ENCODE measurements at places on chromosomes 16 and 17. TPM values are rescaled to one million over a fixed set of nuclear protein-coding genes. Genes with fewer than 3 reads are reported as not detected.

DNA sequence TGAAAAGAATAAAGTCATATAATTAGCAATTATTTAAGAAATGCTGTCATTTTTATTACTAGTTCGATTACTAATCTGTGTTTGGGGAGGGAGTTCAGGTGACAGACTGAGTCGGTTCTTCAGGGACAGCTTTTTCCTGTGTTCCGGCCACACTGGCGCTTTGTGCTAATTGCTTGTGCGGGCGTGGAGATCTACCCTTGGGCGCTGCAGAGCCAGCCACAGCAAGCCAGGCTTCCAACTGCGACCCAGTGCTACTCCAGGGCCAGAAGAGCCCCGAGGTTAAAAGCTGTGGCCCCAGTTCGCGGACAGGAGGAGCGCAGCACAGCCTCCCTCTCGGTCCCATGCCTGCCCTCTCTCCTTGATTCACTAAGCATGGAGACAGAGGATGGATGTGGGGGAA, 6.5 kb upstream of the OR2C1 start:
- no peaks in the 10 kb centered on the region for H3K36me3 ChIP-seq
- no peaks in the 10 kb centered on the region for H3K4me1 ChIP-seq
- H3K27ac ChIP-seq, result no peak overlapping the region
- H3K4me3 ChIP-seq, result no peak overlapping the region
- peaks cover 37% of the 10 kb centered on the region for H3K27me3 ChIP-seq
- no peak for DNase-seq

- peaks cover 31% of the 10 kb centered on the region for H3K36me3 ChIP-seq
- H3K27me3 ChIP-seq, result no peaks in the 10 kb centered on the region
- peaks cover 41% of the 10 kb centered on the region for H3K4me1 ChIP-seq
- H3K27ac ChIP-seq, result peak overlapping the region; percentile 27
- DNase-seq, result no peak
- no peak overlapping the region for H3K4me3 ChIP-seq
Observed at GRCh38 chr16:81495321-81496234, 51.0 kb downstream of the CMIP start.

DNA sequence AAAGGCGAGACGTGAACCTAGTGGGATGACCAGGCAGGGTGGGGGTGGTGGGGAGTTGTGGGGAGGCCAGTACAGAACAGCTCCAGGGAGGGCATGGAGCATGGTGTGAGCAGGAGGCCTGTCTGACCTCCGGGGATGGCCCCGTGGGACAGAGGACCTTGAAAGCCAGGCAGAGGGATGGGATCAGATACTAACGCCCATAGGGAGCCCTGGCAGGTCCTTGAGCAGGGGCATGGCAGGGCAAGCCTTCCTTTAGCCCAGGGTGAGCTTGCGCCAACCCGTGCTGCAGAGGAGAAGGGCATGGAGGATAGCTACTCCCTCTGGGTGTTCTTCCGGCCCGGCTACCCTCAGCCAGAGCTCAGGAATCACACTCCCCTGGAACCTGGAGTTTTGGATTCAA, 35.3 kb downstream of the TMEM235 start:
- no peak for DNase-seq
- H3K27ac ChIP-seq, result no peak overlapping the region
- peaks cover 9% of the 10 kb centered on the region for H3K4me1 ChIP-seq
- no peaks in the 10 kb centered on the region for H3K36me3 ChIP-seq
- no peak overlapping the region for H3K4me3 ChIP-seq

The GUCY2D gene
- total RNA-seq, result not detected
